Stimulated activated CD8-positive, alpha-beta memory T cell treated with anti-CD3 and anti-CD28 coated beads, Interleukin-2, amount 100 ng/mL, for 1 hour (primary cell): ENCODE measurements at places on chromosomes 11 and 22.

DNA sequence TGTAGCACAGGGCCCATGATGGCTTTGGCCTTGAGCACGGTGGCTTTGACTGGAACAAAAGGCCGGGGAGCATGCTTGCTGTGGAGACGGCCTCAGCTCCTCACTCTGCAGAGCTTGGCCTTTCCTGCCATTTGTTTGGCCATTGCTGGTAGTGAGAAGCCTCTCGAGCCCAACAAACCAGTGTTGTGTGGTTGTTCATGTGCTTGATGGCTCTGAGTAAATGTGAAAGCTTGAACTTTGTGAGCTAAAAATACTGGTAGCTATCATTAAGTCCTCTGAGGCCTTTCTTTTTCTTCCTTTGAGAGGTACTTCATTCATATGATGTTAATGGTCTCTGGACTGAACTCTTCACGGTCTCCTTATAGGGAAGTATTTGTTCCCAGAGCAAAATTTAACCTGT, 39.6 kb downstream of the NAT10 start:
- no peak for DNase-seq

DNA sequence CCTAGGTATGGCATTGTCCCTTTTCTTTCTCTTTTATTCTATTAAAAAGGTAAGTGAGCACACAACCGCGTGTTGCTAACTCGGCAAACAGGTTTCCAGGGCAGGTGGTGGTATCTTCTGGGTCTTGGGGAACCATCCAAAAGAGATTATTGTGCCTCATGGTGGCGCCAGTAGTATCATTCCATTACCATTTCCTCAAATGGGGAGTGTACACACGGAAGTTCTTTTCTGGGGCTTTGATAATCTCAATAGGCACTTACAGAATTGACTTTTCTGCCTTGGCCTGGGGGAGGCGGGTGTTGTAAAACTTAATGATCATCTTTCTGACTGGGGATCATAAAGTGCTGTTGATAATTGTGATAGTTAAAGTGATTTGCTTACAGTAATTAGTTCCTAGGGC, 234.1 kb downstream of the KIRREL3 start:
- no peak for DNase-seq

DNA sequence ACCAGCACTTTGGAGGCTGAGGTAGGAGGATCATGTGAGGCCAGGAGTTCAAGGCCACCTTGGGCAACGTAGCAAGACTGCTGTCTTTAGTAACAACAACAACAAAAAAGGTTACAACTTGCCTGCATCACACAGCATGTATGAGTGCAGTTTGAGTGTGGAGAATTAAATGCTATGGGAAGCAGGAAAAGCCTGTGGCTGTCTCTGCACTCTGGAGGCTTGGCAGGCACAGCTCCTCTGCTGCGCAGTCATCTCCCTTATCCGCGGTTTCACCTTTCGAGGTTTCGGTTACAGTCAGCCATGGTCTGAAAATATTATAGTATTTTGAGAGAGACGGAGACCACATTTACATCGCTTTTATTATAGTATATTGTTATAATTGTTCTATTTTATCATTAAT, 2.9 kb downstream of the MICAL2 start:
- no peak for DNase-seq

DNA sequence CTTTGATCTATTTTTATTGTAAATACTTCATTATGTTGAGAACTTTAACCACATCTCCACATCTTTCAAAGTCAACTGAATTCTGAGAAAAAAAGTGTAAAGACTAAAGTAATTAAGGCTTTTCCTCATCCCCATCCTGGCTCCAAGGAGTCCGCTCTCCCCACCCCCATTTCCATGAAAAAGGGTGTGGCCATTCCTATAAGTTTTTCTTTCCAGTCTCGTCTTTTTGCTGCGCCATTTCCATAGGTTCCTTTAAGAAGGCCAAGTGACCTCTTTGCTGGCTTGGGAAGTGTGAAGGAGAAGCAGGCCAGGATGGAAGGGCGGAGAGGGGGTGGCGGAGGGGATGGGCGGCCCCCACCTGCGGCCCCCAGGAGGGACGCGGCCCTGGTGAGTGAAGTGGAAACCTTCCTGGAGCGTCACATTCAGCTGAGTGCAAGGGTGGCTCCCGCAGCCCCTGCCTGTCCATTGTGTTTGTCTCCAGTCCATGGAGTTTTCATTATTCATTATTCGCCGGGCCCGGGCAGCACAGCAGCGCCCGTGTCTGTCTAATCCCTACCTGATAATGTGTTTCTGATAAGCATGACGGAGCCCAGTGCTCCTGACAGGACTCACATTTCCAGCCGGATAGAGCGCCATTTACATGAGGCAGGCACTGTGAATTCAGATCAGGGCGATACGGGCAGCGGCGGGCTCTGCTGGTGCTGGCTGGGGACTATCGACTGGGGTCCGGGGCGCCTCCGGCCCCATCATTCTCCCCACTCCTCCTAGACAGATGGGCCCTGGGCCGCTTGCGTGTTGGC, 739.8 kb downstream of the OPCML start:
- DNase-seq: no peak

GRCh38 chr22:23391022-23391421, 189.1 kb downstream of the IGLL1 start:
- no peak for DNase-seq
